COR-L47 (cell line): ENCODE measurements at places on chromosomes 7 and 10.

DNA sequence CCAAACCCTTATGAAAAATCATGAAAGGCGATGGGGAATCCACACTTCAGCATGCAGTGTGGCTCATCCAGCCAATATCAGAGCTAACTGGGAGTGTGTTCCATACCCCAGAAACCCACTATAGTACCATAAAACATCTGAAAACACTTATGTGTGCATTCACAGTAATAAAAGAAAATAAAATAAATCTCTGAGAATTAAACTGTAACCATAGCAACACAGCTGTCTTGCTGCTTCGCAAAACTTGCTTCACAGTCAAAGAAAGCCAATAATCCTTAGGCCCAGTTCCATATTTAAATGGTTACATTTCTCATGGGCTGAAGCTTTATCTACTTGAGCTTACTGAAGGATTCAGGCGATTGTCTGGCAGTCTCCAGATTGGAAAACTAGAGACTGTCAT lies 19.9 kb upstream of the POLR1F start:
- DNase-seq = no peak

DNA sequence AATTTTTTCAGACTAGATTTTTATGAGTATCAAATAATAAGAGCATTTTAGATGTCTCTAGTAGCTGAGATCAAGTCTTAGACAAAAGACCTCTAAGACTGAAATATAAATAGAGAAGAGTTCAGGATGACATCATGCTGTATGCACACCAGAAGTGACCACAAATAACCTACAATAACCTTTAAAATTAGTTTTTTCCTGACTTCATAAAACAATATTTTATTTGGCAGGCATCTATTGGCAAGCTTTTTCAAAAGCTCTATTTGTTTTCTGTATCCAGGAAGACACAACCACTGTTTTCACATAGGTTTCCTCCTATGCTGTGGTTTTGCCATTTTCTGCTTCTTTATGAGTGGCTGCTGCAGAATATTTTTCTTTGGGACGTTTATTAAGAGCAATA lies 359.1 kb downstream of the CRPPA start:
- no peak for DNase-seq

DNA sequence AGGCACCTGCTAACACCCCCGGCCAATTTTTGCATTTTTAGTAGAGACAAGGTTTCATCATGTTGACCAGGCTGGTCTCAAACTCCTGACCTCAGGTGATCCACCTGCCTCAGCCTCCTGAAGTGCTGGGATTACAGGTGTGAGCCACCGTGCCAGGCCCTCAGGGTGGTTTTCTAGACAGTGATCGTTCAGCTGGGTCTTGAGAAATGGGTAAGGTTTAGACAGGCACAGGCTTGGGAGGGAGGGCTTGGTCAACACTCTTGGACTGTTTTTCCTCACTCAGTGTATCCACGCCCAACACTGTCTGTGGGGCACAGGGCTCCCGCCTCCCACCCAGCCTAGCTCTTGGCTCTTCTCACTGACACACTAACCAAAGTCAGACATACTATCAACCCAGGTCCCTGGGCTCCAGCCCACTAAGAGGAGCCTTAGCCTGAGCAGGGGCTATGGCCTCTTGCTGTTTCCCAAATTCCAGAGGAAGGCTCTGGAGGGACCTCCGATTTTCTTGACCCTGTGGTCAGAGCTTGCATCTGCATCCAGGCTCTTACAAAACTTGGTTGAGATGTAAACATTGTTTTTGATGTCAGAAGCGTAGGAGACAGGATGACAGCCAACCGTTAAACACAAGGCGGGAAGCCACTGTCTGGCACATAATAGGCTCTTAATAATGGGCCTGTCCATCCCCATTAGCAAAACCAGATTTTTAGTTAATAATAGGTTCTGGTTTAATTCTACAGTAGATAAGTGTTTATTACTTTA lies 143.9 kb downstream of the PRKAG2 start:
- no peak for DNase-seq

- no peak for DNase-seq
These were observed 471.0 kb downstream of the SH2D4B start for GRCh38 chr10:81008726-81009125.

DNA sequence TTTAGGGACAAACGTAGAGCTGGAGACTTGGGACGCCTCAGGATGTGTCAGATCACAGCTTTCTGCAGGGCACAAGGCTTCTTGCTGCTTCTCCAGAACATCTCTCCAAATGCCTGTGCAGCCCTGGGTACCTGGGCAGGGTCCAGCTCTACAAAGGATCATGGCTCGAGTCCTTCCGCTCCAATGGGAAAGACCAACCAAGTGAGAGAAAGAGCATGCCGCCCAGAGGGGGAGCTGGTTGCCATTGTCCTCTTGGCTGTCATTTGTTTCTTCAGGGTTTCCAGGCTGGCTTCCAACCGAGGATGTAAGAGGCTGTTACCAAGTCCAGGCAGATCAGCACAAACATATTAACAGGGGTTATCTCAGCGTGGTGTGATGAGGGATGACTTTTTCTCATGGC lies 5.6 kb upstream of the LEP start:
- DNase-seq = no peak

DNA sequence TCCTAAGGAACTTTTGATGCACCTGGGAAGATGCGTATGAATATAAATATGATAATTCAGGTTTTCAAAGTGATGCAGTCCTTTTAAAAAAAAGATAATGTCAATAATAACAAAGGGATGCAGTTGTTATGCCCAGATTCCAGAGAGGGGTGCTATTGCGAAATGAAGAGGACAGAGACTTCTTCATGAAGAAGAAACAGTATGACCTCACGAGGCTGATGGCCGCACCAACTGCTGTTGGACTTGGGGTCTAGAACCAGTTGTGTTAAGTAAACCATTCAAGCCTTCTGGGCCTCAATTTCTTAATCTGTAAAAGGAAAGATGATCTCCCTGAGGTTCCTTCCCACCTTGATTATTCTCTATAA lies 55.1 kb downstream of the LYZL2 start:
- DNase-seq = no peak

- no peak for DNase-seq
These were observed 926 bp upstream of the C10orf71 start for GRCh38 chr10:49297818-49298670.

GRCh38 chr7:90190995-90191394 lies 20.5 kb upstream of the STEAP2 start:
- DNase-seq = no peak

DNA sequence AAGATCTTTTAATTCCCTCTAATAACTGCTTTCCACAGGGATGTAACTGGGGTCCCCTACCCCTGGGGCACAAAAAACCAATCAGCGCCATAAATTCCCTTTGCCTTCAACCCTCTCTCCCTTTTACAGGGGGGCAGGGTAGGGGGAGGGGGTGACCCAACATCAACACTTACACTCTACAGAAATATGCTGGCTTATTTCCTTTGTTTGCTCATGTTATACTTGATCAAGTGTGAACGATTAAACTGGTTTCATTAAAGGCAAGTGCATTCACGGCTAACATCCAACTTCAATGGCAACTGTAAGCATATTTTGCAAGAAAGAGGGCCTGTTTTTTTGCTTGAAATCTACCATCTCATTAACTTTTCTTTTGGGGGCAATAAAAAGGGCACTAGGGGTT lies 2.9 kb downstream of the CTBP2 start:
- no peak for DNase-seq

GRCh38 chr10:69088471-69088769 lies 517 bp downstream of the SRGN start:
- DNase-seq = no peak

- DNase-seq = no peak
These were observed 10.0 kb downstream of the WNT2 start for GRCh38 chr7:117312593-117313580.

DNA sequence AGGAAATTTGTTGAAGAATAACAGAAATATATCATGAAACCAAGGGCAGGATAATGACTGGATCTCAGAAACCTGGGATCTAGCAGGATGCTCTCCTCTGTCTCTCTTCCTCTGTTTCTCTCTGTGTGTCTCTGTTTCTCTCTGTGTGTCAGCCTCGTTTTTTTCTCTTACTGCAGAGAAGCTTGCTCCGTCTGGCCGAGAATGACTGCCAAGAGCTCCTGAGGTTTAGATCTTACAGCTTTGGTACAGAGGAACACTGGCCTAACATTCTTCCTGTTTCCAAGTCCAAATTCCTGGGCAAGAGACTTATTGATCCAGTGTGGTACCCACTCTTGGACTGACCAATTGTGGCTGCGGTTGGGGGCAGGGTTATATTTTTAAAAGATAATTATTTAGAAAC lies 564.0 kb downstream of the XPNPEP1 start:
- DNase-seq = no peak

DNA sequence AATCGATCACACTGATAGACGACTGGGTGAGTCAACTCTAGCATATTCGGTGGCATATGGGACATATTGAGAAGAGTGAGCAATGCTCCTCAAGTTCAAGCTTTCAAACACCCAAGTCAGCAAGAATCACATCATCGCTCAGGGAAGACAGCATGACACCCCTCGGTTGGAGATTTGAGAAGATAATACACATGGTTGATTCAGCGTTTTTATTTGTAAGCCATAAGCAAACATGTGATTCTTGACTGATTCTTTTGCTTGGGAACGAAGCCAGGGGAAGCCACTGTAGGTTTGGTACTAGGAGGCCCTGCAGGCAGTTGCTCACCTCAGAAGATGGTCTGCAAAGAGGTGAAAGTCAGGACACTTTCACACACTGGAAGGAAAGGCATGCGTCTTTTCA lies 12.6 kb downstream of the UCMA start:
- no peak for DNase-seq

GRCh38 chr10:24869354-24870015 lies 82.9 kb downstream of the PRTFDC1 start:
- no peak for DNase-seq

- no peak for DNase-seq
These were observed 276.0 kb downstream of the ARL4A start for GRCh38 chr7:12963435-12963834.

- DNase-seq = no peak
These were observed 106.2 kb upstream of the CACNA2D1 start for GRCh38 chr7:82549616-82550285.

DNA sequence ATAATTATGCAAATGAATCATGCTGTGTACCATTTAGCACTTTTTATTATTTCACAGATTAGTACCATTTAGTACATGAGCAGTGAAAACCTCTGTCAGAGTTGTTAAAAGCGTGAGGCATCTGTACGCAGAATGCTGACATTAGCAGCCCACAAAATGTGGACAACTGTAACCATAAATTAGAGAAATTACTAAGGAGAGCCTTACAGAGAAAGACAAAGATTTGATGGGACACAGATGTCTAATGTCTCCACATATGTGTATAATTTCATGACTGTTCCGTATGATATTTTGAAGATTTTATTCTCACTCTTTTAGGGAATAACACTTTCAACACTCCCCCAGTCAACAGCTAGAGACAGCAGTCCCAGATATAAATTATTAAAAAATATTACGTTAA lies 414.0 kb upstream of the ANKRD30A start:
- no peak for DNase-seq

DNA sequence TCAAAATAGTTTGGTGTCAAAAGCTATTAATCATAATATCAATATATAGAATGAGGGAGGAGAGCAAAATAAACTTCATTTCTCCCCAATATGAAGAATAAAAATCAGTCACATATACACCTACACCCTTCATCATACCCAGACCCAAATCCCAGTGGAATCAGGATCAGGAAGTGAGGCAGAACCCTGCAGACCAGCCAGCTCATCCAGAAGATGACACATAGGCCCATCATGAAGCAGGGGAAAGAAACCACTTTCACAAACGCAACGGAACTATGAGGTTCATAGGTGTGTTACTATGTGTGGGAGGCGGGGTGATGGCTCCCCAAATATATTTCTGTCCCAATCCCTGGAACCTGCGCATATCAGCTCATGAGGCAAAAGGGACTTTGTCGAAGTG lies 89.0 kb downstream of the RSU1 start:
- no peak for DNase-seq

DNA sequence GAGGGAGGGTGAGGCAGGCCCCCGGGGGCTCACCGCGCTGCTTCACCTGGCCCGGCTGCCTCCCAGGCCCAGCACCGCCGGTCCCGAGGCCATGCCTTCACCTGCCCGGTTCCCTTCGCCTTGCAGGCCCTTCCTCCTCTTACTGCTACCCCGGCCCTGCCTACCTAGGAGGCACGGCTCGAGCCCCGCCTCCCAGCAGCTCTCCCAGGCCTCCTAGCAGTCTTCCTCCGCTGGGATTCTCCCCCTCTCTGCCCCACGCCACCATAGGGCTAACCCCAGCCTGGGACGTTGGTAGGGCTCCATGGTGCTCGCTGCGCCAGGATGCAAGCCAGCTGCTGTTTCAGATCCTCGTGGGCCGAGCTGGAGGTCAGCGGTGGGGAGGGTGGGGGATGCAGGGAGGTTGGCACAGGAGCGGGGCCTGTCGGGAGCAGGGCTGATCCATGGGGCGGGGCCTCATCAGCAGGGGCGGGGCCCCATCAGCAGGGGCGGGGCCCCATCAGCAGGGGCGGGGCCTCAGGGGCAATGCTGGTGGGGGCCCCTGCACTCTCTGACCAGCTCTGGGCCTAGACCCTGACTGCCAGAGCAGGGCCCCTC lies 63.3 kb downstream of the RASGEF1A start:
- no peak for DNase-seq

GRCh38 chr10:96502561-96503282 lies 11.0 kb downstream of the TLL2 start:
- DNase-seq = no peak

GRCh38 chr10:3779158-3779741 lies 5.8 kb downstream of the KLF6 start:
- no peak for DNase-seq

- no peak for DNase-seq
These were observed 1.1 kb upstream of the CAMK2B start for GRCh38 chr7:44326261-44327125.

GRCh38 chr10:79013406-79013987 lies 55.3 kb upstream of the ZMIZ1 start:
- no peak for DNase-seq

GRCh38 chr7:6409944-6410693 lies 37.6 kb downstream of the DAGLB start:
- DNase-seq = no peak

DNA sequence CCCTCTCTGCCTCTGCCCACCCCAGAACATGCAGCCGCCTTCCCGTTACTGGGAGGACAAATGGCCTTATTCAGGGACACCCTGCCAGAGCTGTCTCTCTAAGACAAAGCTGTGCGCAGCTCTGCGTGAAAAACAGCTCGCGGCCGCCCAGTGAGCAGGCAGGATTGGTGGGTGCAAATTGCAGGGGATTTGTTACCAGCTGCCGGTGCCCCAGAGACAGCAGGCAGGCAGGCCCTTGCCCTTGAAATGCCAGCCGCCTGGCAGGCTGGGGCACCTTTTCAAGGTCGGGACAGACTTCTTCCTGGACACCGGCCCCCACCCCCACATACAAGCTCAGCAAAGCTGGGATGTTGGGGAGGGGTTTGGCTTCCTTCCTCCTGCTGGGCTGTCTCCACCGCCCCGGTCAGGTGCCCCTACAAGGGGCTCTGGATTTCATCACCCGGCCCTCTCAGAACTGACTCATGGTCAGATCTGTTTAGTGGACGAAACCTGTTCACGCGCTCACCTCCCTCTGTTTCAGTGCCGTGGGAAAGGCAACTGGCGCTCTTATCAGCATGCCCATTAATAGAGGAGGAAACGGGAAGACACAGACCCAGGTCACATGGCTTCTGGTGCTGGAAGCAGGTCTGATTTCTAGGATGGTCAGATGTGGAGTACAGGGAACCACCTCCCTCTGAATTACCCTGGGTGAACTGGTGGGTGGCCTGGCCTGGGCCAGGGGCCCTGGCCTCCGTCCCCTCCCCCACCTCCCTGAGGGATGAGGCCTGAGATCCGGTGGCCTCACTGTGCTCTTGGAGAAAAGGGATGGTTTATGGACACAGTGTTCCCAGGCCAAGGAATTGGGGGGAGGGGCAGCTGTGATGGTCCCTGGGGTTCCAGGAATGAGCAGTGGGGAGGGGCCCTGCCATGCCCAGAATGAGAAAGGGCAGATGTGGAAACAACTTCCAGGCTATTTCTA lies 123.9 kb upstream of the PPIF start:
- no peak for DNase-seq
